Stimulated activated CD4-positive, alpha-beta T cell treated with anti-CD3 and anti-CD28 coated beads, TNF-alpha, amount 100 ng/mL, for 24 hours (primary cell): ENCODE measurements at places on chromosomes 4 and X.

GRCh38 chr4:43369036-43369594, 476.6 kb downstream of the GRXCR1 start:
- no peak for DNase-seq

- no peak for DNase-seq
Observed at GRCh38 chrX:47707031-47707780, 48.2 kb upstream of the UXT start.

- DNase-seq: no peak
Observed at GRCh38 chr4:104492183-104492771, 2.4 kb downstream of the CXXC4 start.

DNA sequence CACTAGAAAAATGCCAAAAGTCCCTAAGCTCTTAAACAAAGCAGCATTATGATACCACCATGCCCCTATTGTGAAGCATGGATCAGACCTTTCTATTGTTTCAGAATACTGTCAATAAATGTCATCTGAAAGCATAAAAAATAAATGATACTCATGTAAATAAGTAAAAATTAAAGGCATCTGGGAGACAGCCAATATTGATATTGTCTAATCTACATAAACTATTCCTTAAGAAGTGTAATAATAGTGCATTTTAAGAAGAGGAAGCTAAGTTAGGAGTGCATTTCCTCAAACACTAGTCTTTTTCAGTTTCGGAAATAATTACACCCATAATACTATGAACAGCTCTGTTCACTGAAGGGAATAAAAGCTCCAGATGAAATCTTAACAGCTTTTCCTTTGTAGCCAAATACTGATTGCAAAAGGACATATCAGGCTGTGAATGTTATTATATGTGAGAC, 181.6 kb downstream of the SPOCK3 start:
- DNase-seq: no peak

DNA sequence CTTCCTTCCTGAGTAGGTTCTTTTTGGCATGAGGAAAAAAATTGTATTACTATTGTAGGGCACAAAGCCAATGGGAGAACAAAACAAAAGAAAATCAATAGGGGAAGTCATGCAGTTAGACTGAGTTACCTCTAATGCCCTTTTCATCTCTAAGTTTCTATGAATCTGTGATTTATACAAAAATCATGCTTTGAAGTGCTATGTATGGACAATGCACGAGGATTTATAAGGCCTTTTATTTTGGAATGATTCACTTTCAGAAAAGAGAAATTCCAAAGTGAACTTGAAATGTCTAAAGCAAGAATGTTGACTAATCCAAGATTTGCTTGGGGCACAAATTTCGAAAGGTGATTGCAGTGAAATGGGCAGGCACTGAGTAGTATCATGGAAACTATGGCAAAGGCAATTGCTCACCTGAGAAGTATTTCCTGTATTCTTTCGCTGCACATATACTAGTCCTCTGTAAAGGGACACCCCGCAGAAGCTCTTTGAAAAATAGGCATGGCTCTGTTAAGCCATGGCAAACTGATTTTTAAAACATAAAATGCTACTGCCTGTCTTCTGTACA, 52.8 kb downstream of the ADGRG4 start:
- no peak for DNase-seq

DNA sequence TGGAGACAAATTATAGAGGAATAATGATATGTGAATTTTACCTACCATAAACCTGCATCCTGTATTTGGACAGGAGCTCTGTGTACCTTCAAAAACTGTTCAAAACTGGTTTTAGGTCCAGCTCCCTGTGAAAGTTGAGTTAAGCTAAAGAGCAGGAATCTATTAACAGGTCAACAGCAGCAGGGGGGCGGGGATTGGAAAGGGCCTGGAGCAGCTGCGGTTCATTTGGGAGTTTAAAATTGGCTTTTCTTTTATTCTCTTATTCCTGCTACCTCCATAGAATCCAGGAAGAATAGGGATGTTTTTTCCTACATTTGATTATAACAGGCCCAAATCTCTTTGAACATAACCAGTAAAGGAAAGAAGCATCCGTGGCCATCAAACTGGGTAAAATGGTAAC, 23.8 kb downstream of the SHROOM3 start:
- DNase-seq: no peak

DNA sequence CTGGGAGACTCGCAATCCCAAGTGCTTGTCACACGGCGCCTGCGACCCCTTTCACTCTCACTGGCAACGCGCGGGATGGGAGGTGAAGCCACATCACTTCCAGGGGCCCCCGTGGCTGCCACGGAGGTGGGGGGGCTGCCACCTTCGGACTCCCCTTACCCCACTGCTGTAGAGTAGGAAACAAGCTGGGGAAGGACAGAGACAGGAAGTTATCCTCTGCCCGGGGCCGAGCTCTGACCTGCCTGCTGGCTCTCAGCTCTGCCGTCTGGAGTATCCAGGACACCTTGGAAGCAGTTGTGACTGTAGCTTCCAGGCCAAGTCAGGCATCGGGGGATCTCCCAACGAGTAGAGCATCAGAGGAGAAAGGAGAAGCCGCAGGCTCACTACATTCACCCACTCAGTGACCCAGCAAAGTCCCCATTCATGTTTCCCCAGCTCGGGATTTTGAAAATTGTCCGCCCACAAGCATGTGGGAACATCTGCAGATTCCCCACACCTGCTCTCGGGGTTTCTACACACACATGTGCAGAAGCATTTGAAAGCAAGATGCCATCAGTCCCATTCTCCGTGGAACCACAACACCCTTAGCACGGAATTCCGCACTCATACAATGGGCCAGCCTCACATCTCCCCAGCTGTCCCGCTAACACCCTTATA, 10.8 kb downstream of the PDZD4 start:
- DNase-seq: no peak

DNA sequence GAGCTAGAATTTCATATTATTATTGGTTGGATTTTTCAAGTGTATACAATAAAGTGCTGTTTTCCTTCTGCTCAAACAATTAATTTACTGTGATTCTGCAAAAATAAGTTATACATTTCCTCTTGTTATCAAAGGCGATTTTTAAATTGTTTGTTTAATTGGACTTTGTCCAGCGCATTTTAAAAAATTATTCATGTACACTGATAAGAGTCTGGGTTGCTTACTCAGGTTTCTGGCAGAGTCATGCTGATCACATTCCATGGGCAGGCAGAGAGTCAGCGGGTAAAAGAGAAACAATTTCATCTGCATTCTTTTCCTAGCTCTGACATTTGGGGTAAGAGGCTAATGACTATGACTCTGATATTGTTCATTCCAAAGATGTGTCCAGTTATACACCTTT, 8.9 kb downstream of the FAT4 start:
- DNase-seq: no peak

- no peak for DNase-seq
Observed at GRCh38 chr4:19677211-19677610, 574.5 kb upstream of the SLIT2 start.

- DNase-seq: no peak
Observed at GRCh38 chr4:14615671-14616070, 386.6 kb upstream of the CPEB2 start.

- DNase-seq: no peak
Observed at GRCh38 chr4:24244663-24245490, 339.5 kb downstream of the DHX15 start.

- no peak for DNase-seq
Observed at GRCh38 chr4:26404743-26405206, 84.0 kb downstream of the RBPJ start.

- DNase-seq: no peak
Observed at GRCh38 chr4:82705928-82706300, 92.7 kb downstream of the SCD5 start.

DNA sequence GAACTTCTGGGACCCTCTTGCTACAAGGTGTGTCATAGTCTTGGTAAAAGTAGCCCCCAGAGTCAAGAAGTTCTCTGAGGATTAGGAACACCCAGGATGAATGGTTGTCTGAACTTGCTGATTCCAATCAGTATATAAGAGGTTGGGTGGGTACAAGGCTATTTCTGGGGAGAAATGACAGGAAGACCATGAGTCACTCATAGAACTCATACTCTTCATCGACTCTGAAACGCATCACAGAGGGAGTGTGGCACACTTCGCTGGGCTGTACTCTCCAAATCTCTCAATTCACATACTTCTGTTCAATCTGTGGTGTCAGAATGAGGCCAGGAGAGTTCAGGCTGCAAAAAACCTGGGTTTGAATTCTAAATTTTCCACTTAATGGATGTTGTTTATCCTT, 193.2 kb upstream of the LEF1 start:
- no peak for DNase-seq

DNA sequence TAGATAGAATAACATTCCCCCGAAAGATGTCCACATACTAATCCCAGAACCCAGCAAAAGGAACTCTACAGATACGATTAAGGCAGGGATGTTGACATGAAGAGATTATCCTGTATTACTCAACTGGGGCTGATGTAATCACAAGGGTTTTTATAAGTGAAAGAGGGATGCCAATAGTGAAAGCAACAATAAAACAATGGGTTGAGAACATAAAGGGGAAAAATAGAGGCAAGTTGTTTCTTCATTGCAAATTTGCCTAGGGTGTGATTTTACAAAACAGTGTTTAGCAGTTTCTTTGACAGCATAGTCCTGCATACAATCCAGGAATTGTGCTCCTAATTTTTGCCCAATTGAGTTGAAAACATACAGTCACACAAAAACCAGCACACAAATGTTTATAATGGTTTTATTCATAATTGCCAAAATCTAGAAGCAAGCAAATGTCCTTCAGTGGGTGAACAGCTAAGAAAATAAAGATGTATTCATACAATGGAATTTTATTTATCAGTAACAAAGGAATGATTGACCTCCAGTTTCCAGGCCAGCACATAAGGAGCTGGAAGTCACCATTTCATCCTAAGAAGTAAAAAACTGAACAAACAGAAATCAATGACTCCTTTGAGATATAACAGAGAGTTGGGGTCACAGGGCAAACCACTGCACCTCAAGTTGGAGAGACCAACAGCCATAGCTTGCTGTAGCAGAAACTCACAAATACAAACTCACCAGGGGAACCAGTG, 107.2 kb downstream of the CENPC start:
- no peak for DNase-seq

GRCh38 chrX:152138388-152138784, at the start of gene MAGEA10:
TSS of gene MAGEA10 (minus strand) at chrX:152138577. CDS start at chrX:152135620, 2,957 bp downstream.
- no peak for DNase-seq

DNA sequence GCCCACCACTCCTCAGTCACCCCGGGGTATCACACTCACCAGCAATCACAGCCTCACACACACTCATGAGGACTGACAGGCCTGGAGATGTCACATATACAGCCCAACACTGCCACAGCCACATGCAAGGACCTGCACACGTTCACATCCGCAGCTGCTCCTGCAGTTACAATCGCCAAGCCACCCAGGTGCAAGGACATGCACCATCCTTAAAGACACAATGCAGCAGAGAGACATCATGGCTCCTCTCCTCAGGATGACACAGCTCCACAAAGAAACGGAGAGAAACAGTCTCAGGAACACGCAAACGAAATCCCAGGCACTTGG, 1.1 kb downstream of the PCSK1N start:
- DNase-seq: no peak

DNA sequence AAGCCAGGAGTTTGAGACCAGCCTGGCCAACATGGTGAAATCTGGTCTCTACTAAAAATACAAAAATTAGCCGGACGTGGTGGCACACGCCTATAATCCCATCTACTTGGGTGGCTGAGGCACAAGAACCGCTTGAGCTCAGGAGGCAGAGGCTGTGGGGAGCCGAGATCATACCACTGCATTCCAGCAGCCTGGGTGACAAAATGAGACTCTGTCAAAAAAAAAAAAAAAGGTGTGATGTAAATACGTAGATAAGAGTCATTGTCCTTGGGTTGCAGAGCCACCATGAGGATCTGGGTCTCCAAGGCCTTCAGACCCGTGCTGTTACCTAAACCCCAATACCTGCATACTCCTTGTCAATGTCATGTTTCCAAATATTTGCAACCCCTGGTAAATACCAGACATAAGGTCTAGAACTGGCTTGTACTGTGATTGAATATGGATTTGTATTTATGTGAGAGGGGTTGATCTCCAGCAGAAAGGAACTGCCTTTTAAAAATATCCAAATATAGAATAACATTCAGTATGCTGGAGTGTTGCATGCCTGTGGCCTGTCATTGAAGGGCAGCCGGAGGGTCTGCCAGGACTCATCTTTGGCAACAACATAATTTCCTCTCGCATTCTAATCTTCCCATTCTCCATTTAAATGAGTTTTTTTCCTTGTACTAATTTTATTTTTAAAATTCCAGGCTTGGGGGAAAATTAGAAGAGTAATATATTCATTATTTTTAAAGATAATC, 40.4 kb downstream of the ATXN3L start:
- no peak for DNase-seq

- no peak for DNase-seq
Observed at GRCh38 chr4:95191537-95191936, 357.2 kb downstream of the UNC5C start.

GRCh38 chrX:118901991-118902390, 72.4 kb upstream of the LONRF3 start:
- DNase-seq: no peak

DNA sequence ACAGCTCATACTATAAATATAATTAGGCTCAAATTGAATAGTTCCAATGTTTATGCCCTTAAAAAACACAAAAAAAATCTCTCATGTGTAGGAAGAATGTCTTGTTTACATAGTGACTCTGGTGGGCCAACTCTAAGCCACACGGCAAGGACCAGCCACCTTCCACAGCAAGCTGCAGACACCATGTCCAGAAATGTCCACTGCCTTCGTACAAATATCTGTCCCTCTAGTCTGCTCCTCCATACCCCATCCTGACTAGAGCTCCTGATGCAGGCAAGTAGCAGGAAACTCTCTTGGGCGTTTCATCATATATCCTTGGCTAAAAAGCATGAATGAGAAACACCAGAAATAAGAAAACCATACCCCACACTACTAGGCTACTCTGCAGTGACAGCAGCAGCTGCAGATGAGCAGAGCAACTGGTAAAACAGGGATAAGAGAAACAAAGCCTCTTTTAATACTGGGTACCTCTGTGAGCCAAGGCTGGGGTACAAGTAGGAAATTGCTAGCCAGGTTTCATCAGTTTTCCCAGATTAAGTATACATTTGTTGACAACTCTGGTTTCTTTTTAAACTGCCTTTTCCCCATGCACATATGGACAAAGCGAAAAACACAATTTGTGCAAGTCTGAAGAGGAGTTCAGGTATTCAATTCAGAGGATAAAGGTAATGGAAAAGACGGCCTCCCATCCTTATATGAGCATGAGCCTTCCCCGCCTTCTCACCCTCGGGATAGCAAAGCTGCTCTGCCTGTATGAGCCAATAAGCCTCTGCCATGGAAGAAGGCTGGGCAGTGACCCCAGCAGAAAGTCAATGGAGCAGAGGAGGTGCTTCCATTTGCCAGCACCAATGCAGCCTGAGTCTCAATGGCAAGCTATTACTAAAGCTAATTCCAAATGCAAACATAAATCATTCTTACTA, 245.4 kb downstream of the DCLK2 start:
- DNase-seq: no peak

GRCh38 chr4:109303140-109303496, 660 bp upstream of the COL25A1 start:
- no peak for DNase-seq

- no peak for DNase-seq
Observed at GRCh38 chr4:122632396-122633143, 11.7 kb upstream of the IL21 start.

GRCh38 chrX:56729152-56729850, at the start of gene NBDY:
TSS of gene NBDY (plus strand) at chrX:56729243. CDS start at chrX:56729354, 111 bp downstream.
- DNase-seq: no peak

- DNase-seq: no peak
Observed at GRCh38 chr4:168221301-168221700, 97.3 kb downstream of the DDX60 start.
